ENCODE measurements at places on chromosomes 7 and 10.
A peak's percentile ranks its signal among the peaks of the same experiment; 100 is the strongest.

DNA sequence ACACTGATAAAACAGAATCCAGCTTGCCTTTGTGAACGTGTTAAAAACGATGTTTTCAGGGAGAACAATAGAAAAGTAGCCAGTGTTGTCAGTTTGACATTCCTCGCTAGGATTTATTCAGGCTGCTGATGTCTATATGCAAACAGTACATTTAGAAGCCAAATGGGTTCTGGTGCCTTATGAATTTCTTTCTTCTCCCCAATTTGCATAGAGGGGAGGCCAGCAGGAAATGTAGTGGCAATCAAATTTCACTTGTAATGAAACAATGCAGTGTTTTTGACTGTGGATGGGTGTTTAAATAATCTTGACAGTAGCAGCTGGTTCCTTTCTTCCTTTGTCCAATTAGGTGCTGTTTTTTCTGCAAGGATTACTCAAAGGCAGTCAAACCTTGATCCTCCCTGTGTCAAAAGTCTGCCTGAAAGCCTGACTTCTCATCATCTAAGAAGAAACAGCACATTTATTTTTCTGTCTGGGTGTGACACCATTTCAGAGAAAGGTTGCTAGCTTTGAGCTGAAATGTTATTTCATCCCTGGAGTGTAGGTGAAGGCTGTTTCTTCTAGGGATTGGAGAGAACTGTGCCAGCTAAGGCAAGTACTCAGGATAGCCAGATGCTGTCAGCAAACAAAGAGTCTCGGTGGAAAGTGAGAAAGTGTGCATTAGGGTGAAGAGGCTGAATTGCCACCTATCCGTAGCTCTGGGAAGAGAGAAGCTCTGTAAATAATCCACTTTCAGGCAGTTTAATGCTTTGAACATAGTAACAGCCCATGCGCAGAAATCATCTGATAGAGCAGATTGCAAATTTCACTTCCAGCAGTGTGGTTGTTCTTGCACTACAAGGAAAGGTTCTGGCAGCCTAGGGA, 36.6 kb upstream of the ZNRF2 start:
- DNase-seq, result no peak

DNA sequence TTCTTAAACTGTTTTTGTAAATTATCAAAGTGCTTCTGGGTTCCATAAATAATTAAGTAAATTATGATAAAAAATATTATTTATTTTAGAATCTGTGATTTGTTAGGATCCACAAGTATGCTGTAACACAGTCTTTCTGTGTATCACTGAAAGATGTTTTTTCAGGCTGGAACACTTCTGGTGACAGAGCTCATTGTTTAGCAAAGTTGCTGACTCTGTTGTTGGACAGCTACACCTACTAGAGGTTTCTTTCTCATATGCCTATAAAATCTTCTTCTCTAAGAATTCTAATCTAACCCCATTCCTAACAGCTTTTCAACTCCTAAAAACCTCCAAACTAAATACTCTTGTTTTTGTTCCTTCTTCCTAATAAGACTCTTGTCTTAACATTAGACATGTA, 176.8 kb downstream of the THSD7A start:
- no peak for DNase-seq

- DNase-seq, result no peak
These were observed 109.7 kb downstream of the RAMP3 start for GRCh38 chr7:45267262-45267661.

- DNase-seq, result no peak
These were observed 40.3 kb downstream of the SHOC2 start for GRCh38 chr10:110959379-110960332.

DNA sequence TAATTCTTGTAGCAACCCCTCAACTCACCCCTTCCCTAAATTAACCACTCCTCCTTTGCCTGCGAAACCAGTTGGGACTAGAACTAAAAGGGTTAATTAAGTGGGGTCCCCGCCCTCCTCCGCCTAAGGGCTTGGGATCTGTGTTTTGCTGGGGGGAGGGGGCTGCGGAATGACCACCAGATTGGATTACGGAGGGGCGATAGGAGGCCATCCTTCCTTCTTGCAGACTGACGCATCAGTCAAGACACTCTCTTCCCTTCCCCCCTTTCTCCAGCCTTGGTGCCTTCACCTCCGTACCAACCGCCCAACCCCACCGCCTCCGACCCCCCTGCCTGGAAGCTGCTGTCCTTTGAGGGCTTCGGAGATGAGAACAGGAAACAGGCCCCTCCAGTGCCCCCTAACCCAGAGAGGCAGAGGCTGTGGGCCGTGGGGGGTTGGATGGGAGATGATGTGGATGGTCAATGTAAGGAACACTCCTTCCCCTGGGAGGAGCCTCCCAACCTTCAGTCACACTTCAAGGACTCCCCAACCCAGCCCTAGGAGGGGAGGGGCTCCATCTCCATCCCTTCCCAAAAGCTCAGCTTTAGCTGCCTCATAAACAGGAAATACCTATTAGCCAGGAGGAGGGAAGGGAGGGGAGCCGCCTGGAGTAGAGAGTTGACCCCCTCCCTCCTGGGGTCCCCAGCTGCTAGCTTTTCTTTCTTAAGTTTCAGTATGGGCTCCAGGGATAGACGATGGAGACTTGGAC, 997 bp upstream of the LDB1 start:
- peak; percentile 97 for DNase-seq

DNA sequence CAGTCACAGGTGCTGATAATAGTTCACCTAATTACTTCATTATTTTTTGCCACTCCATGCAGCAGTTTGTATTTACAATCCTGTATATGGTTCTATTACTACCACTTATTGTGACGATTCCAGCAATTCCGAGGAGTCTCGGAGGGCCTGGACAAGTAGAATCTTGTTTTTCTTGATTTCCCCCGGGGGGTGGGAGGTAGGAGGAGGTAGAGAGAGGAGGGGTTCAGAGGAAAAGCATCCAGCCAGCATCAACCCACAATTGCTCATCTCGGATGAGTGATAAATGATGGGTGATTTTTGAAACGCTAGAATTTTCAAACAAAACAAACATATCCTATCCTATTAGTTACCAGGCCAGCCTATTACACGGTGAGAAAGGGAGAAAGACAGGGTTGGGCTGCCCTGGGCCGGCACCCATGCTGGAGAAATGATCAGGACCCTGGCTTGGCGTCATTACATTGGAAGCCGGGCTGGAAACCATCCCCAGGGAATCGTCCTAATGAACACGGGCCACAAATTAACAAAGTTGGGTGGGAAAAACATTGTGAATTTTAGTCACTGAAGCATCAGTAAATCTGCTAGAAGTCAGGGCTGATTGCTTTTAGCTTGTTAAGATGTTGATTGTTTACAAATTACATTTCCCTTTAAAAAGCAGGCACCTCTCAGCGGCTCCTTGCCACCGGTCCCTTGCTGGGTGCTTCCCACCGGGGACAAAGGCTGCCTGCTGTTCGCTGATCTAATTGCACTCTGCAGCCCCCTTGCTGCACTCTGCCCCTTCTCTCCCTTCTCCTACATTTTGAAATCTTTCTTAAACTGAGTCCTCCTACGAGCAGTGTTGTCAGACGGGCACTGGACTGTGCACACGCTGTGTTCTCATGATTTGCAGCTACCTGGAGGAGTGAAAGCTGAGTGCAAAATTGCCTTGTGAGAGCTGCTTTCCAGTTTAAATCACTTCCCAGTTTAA, 95.5 kb downstream of the FAM204A start:
- DNase-seq, result no peak

DNA sequence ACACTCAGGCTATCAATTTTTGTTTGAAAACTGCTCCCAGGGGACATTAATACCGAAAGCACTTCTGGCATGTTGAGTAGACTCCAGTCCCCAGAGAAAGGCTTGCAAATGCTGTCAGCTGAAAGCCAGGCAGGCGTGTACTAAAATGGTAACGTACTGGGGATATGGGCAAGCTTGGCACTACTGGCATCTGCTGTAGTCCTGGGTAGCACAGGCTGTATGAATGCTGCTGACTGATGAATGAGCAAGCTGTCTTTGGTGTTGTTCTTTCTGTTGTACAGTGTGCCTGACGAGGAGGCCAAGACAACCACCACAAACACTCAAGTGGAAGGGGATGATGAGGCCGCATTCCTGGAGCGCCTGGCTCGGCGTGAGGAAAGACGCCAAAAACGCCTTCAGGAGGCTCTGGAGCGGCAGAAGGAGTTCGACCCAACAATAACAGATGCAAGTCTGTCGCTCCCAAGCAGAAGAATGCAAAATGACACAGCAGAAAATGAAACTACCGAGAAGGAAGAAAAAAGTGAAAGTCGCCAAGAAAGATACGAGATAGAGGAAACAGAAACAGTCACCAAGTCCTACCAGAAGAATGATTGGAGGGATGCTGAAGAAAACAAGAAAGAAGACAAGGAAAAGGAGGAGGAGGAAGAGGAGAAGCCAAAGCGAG, 53.5 kb upstream of the AGBL3 start:
- no peak for DNase-seq

DNA sequence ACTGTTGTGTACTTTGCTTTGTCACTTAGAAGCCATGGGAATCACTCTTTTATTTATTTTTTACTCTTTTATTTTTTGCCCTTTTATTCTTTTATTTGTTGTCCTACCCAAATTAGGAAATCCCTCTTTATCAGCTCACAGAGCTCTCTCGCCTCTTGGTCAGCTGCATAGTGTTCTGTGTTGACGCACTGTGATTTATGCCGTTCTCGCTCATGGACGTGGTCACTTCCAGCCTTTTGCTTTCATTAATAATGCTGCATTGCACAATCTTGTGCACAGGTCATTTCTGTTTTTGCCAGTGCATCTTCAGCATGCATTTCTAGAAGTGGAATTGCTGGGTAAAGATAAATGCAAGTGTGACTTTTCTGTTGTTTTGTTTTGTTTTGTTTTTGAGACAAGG, 42.3 kb downstream of the FBH1 start:
- DNase-seq, result no peak

- no peak for DNase-seq
These were observed 235.4 kb downstream of the RPS24 start for GRCh38 chr10:78269060-78269459.

DNA sequence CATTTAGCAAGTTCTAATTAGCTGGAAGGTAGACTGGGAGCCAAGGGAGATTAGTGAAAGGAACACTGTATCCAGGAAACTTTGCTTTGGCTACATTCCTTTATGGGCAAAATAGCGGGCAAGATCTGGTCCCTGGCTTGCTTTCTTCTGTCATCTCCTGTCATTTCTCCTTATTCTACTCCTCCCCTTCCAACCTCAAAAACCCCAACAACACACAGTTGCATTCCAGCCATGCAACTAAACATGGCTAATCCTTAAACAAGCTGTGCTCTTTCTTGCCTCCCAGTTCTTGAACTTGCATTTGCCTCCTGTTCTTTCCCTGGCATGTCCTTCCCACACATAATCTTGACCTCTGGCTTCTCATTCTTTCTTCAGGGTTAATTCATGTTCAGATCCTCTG, 59.5 kb upstream of the CDCA7L start:
- DNase-seq, result no peak

DNA sequence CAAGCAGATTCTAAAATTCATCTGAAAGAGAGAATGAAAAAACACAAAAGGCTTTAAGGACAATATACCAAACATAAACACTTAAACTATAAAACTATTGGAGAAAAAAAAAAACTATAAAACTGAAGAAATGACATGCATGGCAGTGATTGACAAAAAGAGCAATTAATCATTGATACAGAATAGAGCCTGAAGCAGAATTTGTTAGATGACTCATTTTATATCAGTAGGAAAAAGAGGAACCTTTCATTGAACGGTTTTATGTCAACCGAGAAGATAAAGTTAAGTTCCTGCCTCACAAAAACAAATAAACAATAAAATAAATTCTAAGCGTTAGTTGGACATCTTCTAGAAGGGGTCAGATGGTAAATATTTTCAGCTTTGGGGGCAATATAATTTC, 23.3 kb downstream of the NPY start:
- no peak for DNase-seq

DNA sequence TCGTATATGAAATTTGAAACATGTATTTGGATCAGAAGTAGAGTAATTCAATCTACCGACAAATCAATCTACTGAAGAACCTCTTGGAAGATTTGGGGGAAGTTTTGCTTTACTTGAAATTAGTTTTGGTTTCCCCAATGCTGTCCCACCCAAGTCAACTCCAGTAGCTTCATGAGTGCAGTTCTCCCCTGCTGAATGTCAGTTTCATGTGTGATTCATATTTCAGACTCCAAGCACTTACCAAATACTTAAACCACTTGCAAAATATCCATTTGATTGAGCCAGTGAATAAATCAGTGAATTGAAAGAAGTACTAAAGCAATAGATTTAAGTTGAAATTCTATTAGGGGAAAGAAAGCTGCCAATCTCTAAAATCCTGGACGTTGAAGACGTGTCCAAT, 9.3 kb downstream of the CALML5 start:
- DNase-seq, result no peak

- DNase-seq, result no peak
These were observed 45.7 kb upstream of the IL6 start for GRCh38 chr7:22681312-22681711.

- DNase-seq, result no peak
These were observed 33.8 kb upstream of the SFMBT2 start for GRCh38 chr10:7444551-7445121.

DNA sequence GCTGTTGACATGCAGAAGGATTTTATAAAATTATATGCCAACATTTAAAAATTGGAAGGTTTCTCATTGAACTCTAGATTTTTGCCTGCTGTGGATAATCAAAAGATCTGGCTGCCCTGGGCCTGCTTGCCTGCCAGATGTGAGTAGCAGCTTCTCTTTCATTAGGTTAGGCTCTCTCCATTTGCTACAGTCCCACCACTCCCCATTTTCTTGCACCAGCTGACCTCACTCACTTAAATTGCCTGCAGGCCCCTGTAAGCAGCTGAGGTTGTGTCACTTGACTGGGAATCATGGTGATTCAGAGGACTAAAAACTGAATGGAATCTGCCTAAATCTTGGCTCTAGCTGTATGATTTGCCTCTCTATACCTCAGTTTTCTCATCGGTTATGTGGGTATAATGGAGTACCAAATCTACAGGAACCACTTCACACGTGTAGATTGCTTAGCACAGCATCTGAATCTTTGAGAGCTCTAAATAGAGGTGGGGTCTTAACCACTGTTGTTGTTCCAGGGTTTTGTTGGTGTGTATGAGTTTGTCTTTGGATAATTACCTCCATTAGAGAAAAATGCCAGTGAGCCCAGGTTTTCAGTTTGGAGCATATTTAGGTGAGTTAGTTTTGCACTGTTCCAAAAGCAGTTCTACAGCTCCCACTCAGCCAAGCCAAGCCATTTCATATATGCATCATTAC, 18.6 kb upstream of the RAPGEF5 start:
- no peak for DNase-seq

- no peak for DNase-seq
These were observed 171.2 kb downstream of the REEP3 start for GRCh38 chr10:63692220-63692896.
